Renal pelvis (tissue), 12 donors: ENCODE measurements at places on chromosomes 13 and 19.

- DNase-seq: no peak
Observed at GRCh38 chr13:102227741-102228140, 174.1 kb downstream of the FGF14 start.

DNA sequence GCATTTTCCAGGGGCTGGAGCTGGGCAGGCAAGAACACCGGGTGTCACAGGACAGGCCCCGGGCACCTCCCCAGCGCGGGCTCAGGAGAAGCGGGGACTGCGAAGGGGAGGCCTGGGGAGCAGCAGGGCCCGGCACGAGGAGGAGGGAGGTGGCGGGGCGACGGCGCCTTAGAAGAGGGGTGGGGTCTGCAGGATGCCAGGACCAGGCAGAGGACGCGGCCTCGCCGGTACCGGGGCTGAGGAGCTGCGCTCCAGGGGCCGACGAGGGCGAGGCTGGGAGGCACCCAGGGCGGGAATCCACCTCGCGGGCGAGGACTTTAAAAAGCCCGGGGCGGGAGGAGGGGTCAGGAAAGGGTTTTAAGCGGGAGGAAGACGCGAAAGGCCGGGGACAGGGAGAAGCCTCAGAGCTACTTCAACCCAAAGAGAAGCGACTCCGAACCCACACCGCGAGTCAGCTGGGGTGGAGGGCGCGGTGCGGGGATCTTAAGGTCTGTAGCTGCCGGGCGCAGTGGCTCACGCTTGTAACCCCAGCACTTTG lies 665 bp downstream of the ZNF347 start:
- peak; percentile 26 for DNase-seq

GRCh38 chr19:18205200-18205892 lies 1.5 kb upstream of the RAB3A start:
- DNase-seq: peak; percentile 76

GRCh38 chr13:93859716-93860115 lies 619.8 kb downstream of the DCT start:
- no peak for DNase-seq

GRCh38 chr13:76758257-76758656 lies 127.9 kb downstream of the KCTD12 start:
- DNase-seq: no peak

- no peak for DNase-seq
Observed at GRCh38 chr13:78160793-78161192, 242.2 kb upstream of the EDNRB start.

GRCh38 chr13:25319771-25320170 lies 18.3 kb downstream of the NUP58 start:
- DNase-seq: no peak

GRCh38 chr19:38229585-38230073 lies 5.6 kb upstream of the DPF1 start:
- peak; percentile 78 for DNase-seq

DNA sequence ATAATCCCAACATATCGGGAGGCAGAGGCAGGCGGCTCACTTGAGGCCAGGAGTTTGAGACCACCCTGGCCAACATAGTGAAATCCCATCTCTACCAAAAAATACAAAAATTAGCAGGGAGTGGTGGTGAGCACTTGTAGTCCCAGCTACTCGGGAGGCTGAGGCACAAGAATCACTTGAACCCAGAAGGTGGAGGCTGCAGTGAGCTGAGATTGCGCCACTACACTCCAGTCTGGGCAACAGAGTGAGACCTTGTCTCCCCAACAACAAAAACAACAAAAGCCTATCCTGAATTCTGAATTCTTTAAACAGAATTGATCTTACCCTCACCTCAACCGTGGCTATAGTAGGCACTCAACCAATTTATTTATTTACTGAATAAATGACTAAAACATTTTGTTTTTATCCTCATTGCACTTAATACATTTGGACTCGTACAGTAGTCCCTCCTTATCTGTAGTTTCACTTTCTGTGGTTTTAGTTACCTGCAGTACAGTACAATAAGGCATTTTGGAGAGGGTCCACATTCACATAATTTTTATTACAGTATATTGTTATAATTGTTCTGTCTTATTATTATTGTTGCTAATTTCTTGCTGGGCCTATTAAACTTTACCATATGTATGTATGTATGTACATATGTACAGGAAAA lies 98.8 kb downstream of the TBC1D4 start:
- no peak for DNase-seq

- no peak for DNase-seq
Observed at GRCh38 chr19:18523841-18524240, 2.0 kb upstream of the ELL start.

GRCh38 chr13:29593605-29594297 lies 1.7 kb downstream of the SLC7A1 start:
- DNase-seq: no peak

DNA sequence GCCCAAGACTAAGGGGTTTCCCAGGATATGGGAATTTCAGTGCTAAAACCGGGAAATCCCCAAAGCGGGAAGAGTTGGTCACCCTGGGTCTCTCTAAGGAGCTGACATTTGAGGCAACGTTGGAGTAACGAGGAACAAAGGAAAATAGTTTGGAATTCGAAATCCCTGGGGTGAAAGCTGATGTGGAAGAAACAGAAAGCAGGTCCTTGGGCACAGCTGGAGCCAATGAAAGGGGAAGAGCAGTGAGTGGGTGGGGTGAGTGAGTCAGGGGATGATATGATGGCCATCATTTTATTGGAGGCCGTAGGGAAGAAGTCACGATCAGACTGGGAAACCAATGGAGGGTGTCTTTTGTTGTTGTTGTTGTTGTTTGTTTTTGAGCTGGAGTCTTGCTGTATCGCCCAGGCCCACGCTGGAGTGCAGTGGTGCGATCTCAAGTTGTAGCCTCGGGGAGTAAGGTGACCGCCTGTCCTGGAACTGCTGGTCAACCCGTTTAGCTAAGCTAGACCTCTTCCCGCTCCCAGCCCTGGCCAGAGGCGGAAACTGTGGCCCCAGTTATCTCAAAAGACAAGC lies 3.4 kb upstream of the RFX2 start:
- DNase-seq: no peak

DNA sequence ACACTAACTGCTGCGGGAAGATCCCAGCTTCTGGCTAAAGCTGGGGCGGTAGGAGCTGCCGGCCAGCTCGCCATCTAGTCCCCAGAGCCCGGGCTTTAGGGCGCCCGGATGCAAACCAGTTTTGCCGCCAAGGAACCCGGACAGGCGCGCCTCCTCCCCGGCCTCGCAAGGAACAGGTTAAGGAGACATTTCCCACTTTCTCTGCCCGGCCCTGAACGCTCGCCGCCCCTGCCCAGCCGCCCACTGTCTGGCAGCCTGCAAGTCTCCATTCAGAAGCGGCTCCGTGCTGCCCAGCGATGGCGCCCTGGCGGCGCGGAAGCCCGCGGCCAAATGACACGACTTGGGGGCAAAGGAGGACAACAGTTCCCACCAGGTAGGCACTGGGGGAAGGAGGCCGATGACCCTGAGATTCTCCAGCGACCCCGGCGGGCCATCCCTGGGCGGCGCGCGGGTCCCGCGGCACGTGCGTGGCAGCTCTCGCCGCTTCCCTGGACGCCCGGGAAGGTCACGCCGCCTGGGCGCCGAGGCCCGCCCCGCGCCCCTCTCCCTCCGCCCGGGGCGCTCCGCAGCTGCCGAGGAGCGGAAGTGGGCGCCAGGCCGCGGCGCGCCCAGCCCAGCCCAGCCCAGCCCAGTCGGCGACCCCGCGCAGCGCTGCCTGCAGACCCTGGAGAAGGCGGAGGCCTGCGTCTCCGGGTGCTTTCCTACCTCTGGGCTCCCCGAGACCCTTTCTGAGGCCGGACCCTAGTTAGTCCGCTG lies 42.2 kb upstream of the HNRNPA1L2 start:
- DNase-seq: peak; percentile 41

DNA sequence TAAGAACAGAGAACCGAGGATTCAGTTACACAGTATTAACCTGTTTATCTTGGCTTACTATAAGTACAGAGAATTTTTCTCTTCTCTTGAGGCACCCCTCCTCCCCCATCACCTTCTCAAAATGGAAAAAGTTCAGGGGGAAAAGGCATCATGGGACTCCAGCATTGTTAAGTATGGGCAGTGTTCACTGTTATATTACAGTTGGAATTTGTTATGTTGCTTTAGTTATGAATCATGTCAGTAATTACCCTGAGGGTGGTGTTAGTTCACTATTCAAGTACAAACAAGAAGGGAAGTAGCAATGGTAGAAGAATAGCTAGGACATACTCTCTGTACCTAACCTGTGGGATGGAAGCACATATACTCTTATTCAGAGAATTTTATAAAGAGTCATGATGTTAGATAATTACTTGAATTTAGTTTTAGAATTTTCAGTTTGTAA lies 12.0 kb downstream of the LPAR6 start:
- DNase-seq: no peak

DNA sequence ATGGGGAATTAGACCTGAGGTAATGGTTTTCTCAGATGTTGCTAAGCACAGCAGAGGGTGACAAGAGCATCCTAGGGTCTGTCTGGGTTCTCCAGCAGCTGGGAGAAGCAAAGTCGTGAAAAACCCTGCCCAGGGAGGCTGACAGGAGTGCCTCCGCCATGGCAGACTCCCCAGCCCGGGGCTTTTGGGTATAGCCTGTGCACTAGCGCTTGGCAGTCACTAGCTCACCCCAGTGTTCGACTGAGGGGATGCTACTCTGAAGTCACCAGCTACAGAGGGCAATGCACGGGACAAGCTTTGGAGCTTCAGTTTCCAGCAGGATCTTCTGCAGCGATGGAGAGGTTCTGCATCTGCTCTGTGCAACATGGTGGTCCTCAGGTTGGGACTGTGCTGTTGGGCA lies 87.5 kb downstream of the ING1 start:
- DNase-seq: no peak

DNA sequence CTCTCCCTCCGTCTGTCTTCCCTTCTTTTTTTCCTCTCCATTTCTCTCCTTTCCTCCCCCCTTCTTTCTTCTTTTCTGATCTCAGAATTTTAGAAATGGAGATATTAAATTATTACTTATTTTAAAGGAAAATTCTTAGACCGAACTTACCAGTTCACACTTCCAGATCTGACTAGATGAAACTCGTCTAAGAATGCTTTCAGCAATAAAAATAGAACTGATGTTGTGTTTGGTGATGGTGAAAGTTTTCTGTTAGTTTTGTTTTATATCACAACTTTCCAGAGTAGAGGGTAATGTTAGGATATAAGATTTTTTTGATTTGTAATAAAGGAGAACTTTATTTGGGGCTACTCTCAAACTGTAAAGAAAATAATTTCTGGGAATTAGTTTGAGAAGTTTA lies 29.9 kb downstream of the UCHL3 start:
- no peak for DNase-seq

DNA sequence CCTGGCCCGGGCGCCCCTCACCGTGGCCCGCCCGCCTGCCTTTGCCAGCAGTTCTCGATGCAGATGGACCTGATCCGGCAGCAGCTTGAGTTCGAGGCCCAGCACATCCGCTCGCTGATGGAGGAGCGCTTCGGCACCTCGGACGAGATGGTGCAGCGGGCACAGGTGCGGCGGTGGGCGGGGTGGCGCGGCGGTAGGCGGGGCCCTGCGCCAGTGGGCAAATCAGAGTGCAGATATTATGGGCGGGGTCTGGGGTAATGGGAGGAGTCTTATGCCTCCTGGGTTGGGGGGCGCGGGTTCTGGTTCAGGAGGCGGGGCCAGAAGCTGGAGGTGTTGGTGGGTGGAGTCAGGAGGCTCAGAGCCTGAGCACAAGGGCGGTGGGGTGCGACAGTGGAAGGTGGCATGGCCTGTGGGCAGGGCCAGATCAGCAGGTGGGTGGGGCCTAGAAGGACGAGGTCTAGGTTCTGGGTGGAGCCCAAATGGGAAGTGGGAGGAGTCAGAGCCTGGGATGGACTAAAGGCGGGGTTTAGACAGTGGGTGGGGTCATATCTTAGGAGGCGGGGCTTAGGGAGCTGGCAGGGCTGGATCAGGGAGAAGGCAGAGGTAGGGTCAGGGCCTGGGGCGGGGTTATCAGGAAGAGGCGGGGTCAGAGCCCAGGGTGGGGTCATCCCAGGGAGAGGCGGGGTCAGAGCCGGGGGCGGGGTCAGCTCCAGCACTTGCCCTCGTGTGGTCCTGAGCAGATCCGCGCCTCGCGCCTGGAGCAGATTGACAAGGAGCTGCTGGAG lies 5.6 kb downstream of the APC2 start:
- no peak for DNase-seq

- DNase-seq: peak; percentile 87
Observed at GRCh38 chr19:49570138-49570856, 10.1 kb downstream of the NOSIP start.

- DNase-seq: no peak
Observed at GRCh38 chr19:45290381-45290931, 32.2 kb downstream of the CKM start.

GRCh38 chr13:72221276-72221962 lies 354.4 kb upstream of the DACH1 start:
- no peak for DNase-seq

GRCh38 chr13:27406178-27406939 lies 18.1 kb upstream of the GTF3A start:
- DNase-seq: no peak

DNA sequence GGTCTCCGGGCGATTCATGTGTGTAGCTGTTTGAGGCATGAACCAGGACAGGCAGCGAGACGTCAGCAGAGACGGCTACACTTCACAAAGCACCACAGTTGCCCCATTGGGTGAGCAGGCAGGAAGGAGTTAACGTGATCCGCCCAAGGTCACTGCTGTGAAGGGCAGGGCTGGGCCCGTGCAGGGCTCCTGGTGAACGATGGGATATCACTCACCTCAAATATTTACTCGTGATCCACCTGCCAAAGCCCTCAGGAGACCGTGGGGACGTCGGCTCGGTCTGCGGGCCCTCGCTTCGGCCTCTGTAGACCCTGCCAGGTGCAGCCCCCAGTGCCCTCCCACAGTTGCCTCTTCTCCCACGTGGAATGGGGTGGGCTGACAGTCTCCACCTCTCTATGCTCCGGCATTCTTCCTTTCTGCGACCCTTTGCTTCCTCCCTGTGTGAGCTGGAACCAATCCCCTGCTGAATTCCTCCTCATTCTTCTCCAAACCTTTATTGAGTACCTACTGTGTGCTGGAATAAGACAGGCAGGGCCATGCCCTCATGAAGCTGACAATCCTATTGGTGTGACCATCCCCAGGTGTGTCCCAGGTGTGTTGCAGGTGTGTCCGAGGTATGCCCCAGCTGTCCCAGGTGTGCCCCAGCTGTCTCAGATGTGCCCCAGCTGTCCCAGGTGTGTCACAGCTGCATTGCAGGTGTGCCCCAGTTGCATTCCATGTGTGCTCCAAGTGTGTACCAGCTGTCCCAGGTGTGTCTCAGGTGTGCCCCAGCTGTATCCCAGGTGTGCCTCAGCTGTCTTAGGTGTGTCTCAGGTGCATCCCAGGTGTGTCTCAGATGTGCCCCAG lies 2.0 kb upstream of the GRK1 start:
- DNase-seq: no peak

DNA sequence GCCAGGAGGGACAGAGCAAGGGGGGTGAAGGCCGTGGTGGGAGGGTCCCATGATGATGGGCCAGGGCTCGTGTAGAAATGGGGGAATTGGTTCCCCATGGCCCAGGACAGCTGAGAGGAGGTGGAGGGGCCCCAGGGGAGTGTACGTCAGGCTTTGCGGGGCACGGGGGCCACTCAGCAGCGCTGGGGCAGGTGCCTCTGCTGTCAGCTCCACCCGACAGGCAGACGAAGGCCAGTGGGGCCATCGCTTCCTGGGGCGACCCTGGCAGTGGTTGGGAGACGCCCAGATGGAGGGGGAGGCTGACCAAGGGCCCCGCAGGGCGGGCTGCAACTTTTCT lies 1.9 kb upstream of the TEKTIP1 start:
- no peak for DNase-seq

GRCh38 chr13:111926501-111927180 lies 140.3 kb upstream of the SOX1 start:
- DNase-seq: no peak

- no peak for DNase-seq
Observed at GRCh38 chr13:63305641-63306133, 1890.0 kb upstream of the PCDH20 start.

GRCh38 chr13:106527445-106527801 lies 8.0 kb downstream of the EFNB2 start:
- DNase-seq: no peak
